A172 (cell line): ENCODE measurements at places on chromosomes 2 and 18.

DNA sequence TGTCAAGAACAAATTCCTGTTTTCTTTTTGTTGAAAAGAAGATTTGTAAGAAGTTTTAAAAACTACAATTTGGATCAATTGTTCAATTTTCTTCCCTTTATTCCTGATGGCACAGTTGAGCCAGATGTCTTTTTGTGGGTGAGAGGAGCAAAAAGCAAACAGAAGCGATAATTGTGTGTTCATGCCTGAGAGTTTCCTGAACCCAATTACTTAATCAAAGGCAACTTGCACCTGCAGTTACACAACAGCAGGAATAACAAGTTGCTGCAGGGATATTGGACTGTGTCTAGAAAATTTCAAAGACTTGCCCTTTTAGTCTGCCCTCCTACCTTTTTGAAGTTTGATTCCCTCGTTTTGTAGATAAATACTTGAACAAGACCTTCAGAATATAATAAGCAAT lies 383.6 kb downstream of the DSEL start:
- DNase-seq: no peak

DNA sequence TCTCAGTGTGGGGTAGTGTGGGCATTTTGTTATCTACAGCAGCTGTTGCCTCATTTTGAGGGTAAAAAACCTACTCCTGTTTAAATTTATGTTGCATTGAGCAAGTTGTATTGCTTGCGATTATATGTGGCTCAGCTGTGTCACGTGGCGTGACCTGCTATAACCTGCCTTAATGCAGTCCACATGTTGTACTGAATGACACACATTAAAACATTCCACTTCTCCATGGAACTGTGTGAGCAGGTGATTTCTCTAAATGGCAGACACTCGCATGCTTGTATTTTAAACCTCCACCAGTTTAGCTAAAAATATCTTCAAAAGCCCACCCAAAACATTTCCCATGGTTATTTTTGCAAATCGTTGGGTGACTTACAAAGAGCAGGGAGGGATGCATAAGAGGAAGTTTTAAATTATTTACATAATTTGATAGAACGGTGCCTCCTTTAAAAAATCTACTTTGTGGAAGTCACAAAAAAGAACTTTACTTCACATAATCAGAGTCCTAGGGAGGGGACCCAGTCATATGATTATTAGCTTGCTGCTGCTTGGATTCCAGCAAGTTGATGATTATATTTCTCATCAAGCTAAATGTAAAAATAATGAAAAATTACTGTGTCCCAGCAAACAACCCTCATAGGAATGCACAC lies 163.3 kb upstream of the ZEB2 start:
- no peak for DNase-seq

DNA sequence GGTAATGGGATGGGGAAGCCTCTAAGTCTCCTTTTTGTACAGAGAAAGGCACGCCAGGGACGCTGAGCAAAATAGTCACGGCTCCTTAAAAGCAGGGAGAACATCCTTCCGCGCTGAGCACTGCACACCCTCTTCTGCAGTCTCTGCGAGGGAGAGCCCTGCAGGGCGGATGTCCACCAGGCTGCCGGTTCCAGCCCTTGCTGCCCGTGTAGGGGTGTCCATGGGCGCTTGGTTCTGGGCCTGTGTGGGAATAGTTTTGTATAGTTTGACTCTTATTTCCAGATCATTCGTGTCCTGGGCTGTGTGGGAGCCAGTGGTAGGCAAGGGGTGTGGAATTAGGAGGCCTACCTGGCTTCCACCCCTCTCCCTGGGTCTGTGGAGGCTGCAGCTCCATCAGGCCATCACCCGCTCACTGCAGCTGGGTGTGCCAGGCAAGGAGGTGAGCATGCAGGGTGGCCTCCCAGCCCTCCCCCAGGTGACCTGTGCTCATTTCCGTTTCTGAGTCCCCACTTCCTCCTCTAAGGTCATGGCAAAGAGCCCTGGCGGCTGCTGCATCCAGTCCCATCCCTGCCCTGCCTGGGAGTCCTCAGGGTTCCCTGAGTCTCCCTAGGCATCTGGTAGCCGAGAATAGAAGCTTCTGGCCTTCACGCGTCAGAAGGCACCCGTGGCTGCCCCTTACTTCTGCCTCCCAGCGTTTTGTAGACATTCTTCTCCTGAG lies 202.6 kb downstream of the LDLRAD4 start:
- DNase-seq: no peak

DNA sequence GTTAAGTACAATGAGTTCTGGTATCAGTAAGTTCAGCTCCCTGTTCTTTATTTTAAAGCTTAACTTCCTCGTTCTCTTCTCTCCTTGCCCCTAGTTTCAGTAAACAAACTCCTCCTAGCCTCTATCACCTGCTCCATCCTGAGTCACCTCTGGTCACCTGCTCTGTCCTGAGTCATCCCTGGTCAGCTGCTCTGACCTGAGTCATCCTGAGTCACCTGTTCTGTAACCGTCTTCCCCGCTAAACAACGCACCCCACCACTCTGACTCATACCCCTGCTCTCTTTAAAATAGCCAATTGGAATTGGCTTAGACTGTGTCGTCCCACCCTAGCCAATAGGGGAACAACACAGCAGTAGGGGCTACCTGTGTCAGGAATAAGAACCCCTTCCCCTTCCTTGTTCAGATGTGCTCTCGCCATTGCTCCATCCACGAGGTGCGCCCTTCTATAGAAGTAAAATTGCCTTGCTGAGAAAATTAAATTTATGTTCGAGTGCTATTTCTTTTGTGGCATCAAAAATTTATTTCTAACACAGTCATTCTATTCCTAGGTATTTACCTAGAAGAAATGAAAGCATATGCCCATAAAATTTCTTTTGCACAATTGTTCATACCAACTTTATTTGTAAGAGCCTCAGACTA lies 24.9 kb upstream of the RMND5A start:
- DNase-seq: peak; percentile 92

GRCh38 chr2:112627060-112628040 lies 18.4 kb upstream of the SLC20A1 start:
- DNase-seq: peak; percentile 97

DNA sequence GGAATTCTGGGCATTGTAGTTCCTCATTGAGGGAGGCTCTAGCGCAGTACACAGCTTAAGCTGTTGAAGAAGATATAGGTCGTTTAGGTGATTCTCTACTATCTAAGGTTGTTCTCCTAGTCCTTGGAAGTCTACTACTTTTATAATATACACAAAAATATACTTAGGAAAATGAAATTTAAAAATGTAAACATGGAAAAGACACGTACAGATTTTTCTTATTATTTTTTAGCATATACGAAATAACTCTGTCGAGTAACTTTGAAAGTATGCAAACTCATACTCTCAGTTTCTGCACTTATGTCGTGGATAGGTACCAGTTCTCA lies 272 bp upstream of the FASTKD1 start:
- DNase-seq: no peak

- no peak for DNase-seq
Measured at GRCh38 chr2:46813020-46813415, 102.6 kb downstream of the MCFD2 start.

GRCh38 chr2:234355021-234355720 lies 141.7 kb downstream of the ARL4C start:
- DNase-seq: no peak

- DNase-seq: no peak
Measured at GRCh38 chr18:7523772-7524171, 43.3 kb upstream of the PTPRM start.

- no peak for DNase-seq
Measured at GRCh38 chr2:181363164-181363563, 94.0 kb upstream of the ITGA4 start.

DNA sequence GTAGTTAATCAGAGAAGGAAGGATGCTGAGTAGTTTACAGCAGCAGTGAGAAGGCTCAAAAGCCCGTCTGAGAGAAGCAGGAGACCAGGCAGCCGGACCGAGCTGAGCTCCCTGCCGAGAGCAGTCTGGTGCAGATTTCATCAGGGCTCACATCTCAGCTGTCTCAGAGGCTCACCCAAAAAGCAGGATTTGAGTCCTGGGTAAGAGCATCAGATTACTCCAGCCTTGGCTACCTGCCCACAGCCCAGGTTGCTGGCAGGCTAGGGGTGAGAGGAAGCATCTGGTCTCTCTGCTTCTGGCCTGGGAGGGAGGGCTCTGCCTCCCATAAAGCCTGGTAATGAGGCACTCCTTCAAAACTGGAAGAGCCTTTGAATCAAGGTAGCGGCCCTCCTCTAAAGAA lies 140.5 kb downstream of the ST6GAL2 start:
- no peak for DNase-seq

- DNase-seq: no peak
Measured at GRCh38 chr18:68152770-68153169, 562.1 kb downstream of the TMX3 start.

GRCh38 chr2:1639086-1639858 lies 105.0 kb downstream of the PXDN start:
- no peak for DNase-seq

DNA sequence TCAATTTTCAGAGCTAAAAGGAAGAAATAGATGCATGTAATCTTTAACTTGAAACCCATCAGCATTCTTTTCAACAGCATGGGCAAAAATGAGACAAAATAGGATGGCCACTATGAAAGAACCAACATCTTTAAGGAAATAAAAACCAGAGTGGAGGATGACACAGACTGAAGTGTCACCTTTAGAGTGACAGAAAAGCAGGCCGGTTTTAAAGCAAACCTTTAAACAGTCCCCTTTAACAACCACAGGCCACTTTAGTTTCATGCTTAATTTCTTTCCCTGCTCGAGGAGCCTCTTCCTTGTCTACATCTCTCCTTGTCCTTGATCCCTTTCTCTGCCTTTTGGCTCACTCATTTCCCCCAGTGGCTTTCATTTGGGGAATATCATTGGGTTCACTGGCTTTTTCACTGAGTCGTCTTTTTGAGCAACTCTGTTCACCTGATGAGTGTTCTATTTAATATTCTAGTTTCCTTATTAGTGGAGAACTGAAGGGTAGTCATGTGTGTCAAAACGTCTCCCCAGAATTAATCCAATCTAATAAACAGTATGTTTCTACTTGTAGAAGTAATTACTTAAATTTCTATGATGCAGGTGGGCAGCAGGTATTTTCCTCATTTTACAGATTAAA lies 72.5 kb downstream of the DOCK10 start:
- DNase-seq: no peak
